ENCODE measurements at places on chromosomes 7 and 10.

- no peak for DNase-seq
These were observed 952.7 kb upstream of the KCND2 start for GRCh38 chr7:119320316-119320715.

DNA sequence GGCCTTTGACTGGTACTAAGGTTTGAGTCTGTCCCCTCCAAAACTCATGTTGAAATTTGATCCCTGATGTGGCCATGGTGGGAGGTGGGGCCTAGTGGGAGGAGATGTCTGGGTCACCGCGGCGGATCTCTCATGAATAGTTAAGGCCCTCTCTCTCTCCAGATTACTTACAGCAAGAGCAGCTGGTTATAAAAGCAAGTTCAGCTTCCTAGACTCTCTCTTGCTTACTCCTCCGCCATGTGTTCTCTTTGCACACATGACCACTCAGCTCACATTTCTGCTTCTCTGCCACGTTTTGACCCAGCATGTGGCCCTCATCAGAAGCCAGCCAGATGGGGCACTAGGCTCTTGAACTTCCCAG is 29.9 kb upstream of the ZMIZ1 start:
- no peak for DNase-seq

DNA sequence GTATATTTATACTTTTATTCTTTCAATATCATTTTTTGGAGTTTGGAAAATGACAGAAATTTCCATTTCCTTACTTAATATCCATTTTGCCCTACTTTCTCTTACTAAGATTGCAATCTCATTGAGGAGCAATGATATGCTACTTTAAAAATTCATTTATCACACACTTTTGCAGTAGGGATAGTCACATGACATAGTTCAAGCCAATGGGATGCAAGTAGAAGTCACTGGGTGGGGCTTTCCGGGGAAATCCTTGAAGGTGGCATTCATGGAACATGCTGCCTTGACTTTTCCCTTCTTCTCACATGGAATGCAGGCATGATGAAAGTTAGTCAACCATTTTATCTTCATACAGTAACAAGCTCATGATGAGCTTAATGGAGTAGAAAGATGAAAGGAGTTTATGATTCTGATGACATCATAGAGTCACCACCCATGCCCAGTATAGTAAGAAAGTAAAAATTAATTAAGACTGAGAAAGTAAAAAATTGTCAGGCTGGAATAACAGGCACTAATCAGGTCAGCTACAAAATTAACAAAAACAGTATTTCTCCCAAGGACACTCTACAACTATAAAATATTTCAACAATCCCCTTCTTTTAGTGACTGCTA is 33.4 kb downstream of the IQUB start:
- DNase-seq: no peak

GRCh38 chr7:143002898-143003297 is 24.0 kb downstream of the OR9A2 start:
- no peak for DNase-seq

GRCh38 chr10:13376297-13376696 is 28.2 kb upstream of the SEPHS1 start:
- no peak for DNase-seq

DNA sequence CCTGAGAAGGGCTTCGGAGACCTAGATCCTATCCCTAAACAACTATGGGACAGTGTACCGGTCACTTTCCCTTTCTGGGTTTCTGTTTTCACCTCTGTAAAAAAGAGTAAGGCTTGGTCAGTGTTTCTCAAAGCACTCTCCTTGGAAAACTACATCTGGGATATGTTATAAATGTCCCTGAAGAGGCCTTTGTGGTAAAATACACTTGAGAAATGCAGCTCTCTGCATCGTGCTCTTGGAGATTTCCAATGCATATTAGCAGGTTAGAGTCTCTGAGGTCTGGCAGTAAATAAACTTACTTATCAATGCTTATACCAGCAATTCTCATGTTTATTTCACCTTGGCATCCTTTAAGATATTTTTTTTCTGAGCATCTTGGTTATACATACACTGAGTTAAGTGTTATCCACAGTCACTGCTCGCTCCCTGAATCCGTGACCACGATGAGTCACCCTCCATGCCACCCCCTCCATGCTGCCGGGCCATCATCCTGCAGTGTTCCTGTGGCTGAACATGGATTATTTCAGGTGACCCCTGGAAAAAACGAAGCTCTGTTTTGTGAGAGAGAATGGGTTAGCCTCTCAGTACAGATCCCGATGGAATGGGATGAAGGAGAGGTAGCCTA is 3.3 kb upstream of the TBXAS1 start:
- DNase-seq: no peak

- no peak for DNase-seq
These were observed 122.7 kb upstream of the TMEM229A start for GRCh38 chr7:124155432-124156022.

DNA sequence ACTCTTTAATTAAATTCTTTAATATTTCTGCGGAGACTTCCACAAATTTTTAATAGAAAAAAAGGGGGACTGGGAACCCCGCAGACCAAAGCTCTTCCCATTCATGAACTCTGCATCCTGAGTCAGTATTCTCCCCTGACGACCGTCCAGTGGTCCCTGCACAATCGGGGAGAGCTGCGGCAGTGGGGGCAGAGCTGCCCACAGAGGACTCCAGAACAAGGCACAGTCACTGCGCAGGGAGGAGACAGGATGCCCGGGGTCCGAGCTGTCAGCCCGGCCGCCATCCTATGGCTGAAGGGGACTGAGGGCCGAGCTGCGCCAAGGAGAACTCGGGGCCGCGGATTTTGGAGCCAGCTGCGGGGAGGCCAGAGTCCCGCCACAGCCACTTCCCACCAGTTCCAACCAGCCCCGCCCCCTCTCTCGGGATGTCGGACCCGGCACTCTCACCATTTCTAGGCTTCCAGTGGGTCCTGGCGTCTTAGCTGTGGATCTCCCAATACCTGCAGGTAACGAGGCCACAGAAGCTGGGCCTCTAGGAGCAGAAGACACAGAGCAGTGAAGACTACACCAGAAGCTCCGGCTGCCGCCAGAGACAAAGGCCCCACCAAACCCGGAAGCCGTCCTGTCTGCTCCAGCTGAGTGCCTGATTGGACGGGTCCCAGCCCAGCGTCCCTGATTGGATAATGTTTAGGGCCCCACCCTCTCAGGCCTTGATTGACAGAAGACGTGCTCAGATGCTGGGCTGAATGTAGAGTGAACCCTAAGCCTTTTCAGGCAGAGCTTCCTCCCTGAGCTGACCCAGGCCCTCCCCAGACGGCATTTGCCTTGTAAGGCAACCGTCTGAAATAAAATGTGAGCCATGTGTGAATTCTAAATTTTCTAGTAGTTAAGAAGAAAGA is at the start of gene ERV3-1:
Gene ERV3-1 (minus strand): TSS at position 594 of the 899 bp plus-strand sequence. CDS start 13,661 bp downstream, outside the sequence.
- peak; percentile 82 for DNase-seq

- no peak for DNase-seq
These were observed 56.3 kb downstream of the IFIT5 start for GRCh38 chr10:89470628-89471027.

GRCh38 chr10:132746801-132747625 is 38.9 kb downstream of the NKX6-2 start:
- no peak for DNase-seq

DNA sequence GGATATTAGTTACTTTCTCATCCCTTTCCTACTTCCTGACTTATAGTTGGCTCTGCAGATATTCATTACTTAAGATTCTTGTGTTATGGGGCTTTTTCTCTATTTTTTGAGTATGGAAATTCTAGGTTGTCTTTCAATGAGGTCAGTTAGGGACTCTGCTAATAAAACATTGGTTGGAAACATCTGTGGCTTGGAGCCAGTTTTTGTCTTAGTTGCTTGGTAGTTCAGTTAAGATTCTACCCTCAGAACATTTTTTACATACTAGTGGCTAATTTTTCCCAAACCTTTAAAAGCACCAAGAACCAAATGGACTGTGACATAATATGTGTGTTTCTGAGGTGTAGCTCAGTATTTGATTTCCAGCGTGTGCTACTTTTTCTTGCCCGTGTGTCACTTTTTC is 305.6 kb upstream of the FZD1 start:
- no peak for DNase-seq

GRCh38 chr10:108421266-108421665 is 1256.8 kb upstream of the SORCS1 start:
- no peak for DNase-seq

DNA sequence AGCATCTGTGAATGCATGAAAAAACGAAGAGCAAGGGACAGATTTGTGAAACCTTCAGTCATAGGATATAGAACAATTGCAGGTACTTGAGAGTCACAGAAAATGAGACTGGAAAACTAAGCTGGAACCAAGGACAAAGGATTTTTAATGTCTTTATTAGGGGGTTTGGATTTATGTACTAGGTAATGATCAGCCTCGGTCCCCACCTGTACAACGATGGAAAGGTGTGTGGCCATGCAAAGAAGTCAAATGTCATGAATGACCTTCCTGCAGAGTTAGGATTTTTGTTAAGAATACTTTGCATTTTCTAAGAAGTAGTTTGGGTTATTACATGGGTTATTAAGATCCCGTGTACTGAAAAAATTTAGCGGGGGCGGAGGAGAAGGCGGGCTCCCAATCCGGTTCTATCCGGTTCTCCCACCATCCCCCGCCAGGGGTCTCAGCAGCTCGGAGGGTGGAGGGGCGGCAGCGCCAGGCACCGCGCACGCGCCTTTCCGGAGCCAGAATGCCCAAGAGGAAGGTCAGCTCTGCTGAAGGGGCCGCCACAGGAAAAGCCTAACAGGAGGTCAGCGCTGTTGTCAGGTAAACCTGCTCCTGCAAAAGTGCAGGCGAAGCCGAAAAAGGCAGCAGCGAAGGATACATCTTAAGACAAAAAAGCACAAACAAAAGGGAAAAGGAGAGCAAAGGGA is 327.5 kb upstream of the PLXDC2 start:
- no peak for DNase-seq

DNA sequence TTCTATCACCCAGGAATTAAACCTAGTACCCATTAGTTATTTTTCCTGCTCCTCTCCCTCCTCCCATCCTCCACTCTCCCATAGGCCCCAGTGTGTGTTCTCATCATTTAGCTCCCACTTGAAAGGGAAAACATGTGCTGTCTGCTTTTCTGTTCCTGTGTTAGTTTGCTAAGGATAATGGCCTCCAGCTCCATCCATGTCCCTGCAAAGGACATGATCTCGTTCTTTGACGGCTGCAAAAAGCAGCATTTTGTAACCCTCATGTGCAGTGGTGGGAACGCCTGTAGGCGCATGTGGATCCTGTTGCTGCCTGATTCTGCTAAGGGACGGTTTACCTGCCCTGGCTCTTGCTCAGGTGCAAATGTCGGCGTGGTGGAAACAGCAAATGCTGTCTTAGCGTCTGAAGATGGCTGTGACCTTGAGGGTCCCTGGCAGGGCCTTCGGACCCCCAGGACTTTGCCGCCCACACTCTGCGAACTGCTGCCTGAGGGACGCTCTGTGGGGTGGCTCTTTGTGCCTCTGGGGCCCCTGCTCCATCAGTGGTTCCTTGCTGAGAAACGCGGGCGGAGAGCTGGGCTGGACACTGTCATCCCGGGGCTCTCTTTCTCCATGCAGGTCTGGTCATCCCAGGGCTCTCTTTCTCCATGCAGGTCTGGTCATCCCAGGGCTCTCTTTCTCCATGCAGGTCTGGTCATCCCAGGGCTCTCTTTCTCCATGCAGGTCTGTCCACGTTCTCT is 5.6 kb upstream of the MTG1 start:
- DNase-seq: no peak

GRCh38 chr7:14691597-14692203 is 210.9 kb downstream of the DGKB start:
- DNase-seq: no peak

- DNase-seq: no peak
These were observed 26.9 kb downstream of the ASAH2 start for GRCh38 chr10:50224330-50224952.

GRCh38 chr7:53397911-53398310 is 362.5 kb downstream of the POM121L12 start:
- no peak for DNase-seq

GRCh38 chr10:124032971-124033886 is 60.2 kb downstream of the CHST15 start:
- DNase-seq: no peak

DNA sequence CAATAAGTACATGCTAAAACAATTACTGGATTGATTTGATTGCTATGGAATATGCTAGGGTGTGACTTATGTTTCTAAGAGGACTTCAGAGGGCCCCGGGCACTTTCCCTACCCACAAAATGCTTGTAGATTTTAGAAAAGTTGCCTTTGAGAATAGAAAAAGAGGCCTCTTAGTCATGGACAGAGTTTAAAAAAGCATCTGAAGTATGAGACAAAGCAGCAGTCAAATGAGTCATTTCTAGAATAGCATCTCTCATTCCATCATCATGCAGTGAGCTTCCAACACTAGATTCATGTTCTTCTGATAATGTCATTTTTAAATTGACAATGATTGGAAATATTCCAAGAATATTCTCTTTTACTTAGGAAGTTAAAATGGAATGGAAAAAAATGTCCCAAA is 675.1 kb upstream of the PCDH15 start:
- no peak for DNase-seq

DNA sequence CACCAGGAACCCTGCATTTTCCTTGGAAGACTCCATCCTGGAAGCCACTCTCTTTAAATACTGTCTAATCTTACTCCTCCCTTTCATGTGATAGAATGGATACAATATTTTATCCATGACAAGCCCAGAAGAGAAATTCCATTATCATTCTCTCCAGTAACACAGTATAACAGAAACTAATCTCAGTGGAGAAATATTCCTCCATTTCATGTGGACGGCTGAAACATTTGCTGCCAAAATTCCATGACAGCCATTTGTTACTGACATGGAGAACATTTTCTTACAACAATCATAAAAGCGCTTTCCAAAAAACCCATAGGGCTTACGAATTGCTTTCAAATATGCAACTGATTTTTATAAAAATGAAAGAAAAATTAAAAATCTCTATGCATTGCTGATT is 392.8 kb upstream of the KLF6 start:
- DNase-seq: no peak

- no peak for DNase-seq
These were observed 199.4 kb downstream of the HDAC9 start for GRCh38 chr7:18694911-18695310.

DNA sequence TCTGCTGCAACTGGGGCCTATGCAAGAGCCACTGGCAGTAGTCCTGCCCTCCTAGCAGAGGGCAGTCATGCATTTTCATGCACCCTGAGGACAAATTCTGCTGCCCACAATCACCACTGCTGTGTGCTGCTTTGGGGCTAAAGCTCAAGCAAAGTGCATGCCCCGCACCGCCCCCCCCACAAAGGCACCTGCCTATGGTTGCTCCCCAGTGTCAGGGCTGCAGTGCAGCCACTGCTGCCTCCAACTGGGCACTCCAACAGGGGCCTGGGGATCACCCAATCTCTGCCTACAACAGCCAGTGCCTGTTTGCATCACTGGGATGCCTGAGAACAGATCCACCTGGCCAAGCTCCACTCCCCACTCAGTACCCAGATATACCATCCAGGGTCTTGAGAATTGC is 417.0 kb downstream of the HTR7 start:
- DNase-seq: no peak

All from activated CD8-positive, alpha-beta memory T cell treated with anti-CD3 and anti-CD28 coated beads for 1 hour (primary cell).